Activated T-helper 17 cell treated with anti-CD3 and anti-CD28 coated beads, Interleukin-2, amount 50 U/mL, for 72 hours (primary cell): ENCODE measurements at places on chromosomes 5 and 9. TPM values are rescaled to one million over a fixed set of nuclear protein-coding genes. Genes with fewer than 3 reads are reported as not detected.

- peak; percentile 37 for ATAC-seq
Observed at GRCh38 chr5:113524927-113525326, 11.4 kb downstream of the YTHDC2 start.

GRCh38 chr9:13478639-13479038 lies 199.1 kb upstream of the MPDZ start:
- no peak for ATAC-seq

- ATAC-seq = no peak
Observed at GRCh38 chr5:115673596-115673995, 47.8 kb upstream of the TMED7 start.

DNA sequence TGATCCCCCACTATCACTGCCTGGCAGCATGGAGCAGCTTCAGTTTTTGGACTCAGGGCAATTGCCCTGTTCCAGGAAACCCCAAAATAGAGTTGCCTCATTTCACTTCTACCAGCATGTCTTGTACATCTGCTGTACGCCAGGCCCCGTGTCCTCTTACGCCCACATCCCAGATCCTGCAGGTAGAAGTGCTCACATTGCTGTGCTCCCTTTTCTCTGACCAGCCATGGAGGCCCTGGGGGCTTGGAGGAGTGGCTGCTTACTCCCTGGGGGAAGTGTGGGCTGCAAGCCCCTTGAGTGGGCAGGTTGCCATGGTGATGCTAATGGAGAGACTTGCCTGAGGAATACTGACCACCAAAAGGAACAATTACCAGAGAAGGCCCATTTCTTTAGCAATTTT lies 55.6 kb upstream of the KCNIP1 start:
- ATAC-seq = no peak

GLDC gene
- total RNA-seq = 19.4 TPM

PCDHB12 gene
- total RNA-seq = not detected

TAF11L10 gene
- not detected for total RNA-seq

LAMC3 gene
- 0.11 TPM for total RNA-seq

- ATAC-seq = no peak
Observed at GRCh38 chr5:34511915-34512314, 144.2 kb upstream of the RAI14 start.

SLC46A2 gene
- total RNA-seq = not detected

STC2 gene
- 4.3 TPM for total RNA-seq

DNA sequence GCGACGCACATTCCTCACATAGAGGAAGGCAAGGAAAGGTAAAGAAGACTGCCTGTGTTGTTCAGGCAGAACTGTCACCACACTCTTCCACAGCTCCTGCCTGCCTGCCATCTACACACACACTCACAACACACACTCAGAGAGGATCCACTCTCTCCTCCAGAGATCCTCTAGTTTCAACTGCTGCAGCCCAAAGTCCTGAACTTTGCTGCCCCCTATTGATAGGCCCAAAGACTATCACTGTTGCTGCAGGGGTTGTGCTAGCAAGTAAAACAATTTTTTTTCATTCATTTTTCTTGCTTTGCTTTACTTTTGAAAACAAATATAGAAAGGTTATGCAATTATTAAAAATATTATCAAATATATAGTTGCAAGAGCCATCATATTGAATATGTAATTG lies 5.9 kb upstream of the CFAP90 start:
- peak; percentile 68 for ATAC-seq

DNA sequence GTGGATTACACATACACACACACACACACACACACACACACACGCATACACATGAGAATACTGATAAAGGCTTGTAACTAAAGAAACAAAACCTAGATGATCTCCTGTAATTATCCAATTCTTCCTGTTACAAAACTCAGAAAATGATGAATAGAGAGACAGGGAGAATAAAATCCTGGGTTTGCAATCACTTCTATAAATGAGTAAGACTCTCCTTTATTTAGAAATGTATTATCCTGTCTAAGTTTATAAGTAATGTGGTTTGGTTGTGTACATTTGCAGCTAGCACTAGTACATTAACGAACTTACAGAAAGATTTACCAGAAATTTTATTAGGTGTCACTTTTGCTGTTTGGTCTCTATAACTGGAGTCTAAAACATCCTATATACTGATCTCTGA lies 2.8 kb upstream of the PRR16 start:
- no peak for ATAC-seq

- ATAC-seq = no peak
Observed at GRCh38 chr5:6750142-6750840, 37.1 kb downstream of the TENT4A start.

CD72 gene
- total RNA-seq = 7.5 TPM

GRCh38 chr9:97046228-97046627 lies 7.3 kb upstream of the CTSV start:
- peak; percentile 45 for ATAC-seq

- ATAC-seq = no peak
Observed at GRCh38 chr5:159242656-159243055, 20.4 kb upstream of the UBLCP1 start.

DNA sequence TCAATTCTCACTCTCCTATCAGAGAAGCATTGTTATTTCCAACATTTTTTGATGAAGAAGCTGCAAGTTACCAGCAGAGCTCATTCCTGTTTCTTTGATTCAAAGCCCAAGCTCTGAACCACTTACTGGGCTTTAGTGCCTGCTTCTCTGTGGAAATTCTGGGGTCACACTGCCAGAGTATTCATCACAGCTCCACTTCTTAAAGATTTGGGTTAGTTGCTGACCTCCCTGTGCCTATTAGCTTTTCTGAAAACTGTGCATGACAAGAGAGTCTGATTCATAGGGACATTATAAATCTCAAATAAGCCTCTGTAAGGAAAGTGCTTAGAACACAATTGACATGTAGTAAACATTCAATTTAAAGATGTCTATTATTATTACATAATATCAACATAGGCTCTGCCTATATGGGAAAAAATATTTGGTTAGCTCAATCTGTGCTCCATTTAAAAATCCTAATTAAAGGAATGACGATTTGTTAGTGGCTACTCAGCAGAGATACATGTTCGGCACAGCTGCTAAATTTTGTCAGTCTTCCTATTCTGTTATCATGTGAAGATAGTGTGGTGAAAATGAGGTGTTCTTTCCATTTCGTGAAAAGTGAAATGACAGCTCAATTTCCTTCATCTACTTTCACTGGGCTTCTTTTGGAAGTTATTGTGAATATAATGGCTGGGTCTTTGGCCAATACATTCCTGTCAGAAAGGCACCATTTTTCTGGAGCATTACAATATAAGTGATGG lies 293.0 kb downstream of the KCTD16 start:
- no peak for ATAC-seq

- no peak for ATAC-seq
Observed at GRCh38 chr5:107670087-107670931, 428 bp downstream of the EFNA5 start.

- no peak for ATAC-seq
Observed at GRCh38 chr5:157165668-157166067, 396 bp downstream of the GARIN3 start.

- peak; percentile 89 for ATAC-seq
Observed at GRCh38 chr5:10317825-10318682, 10.4 kb upstream of the CMBL start.

TLX3 gene
- not detected for total RNA-seq

DNA sequence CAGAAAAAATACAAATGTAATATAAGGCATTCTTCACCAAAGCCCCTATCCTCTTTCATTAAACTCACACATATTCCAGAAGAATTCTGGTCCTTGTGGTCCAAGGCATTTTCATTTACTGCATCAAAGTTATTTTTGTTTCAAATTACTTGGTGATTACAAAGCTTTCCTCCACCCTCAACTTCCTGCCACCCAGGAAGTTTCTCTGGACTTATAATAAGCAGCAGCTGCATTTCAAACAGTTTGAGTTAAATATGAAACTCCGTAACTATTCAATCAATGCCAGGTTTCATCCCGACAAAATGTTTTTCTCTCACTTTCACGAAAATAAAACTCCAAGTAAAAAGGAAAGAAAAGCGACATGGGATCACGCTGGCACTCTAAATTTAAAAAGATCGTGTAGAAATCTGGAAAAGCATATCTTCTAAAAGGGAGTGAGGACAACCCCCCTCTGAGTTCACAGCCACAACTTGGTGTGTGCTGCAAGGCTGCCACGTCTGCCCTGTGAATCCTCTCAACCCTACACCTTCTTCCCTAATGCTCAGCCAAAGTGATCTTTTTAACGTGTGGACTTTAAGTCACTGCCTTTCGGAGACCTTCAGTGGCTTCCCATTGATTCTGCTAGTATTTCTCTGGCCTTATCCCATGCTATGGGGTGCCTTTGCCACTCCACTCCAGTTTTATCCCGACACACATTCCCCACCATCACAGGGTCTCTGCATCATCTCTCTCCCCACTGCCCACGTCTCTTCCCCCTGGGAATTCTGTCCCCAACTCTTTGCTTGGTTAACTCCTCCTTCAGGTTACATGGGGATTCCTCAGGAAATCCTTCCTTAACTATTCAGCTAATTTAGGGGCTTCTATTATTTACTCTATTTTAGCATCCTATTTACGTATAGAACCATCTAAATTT lies 91.1 kb upstream of the CER1 start:
- no peak for ATAC-seq

DNA sequence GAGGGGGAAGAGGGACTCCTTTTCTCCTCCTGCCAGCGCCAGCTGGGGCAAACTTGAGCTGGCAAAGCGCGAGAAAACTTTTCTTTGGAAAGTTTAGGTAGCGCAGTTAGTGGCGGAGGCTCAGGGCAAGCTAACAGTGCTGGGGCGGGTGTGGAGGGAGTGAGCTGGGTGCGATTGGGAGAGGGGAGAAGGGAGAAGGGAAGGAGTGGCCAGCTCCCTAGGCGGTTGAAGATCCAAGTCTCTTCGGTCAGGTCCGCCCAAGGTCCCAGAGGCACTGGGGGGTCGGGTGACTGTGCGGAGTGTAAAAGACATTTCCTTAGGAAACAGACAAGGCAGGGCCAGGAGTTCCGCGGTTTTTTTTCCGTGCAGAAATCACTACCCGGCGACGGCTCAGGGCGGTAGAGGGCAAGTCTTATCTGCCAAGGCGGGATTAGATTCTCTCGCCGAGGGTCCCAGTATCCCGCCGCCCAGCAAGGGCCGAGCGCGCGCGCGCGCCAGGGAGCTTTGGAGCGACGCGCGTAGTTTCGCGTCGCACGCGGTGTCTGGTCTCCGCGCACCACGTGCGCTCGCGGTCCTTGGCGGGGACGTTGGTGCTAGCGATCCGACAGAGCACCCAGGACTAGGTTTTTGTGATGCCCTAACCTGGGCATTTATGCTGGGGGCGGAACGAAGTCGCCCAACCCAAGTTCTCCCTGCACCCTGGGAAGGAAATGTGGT lies 33.6 kb upstream of the NFIB start:
- ATAC-seq = no peak

PCDHGA3 gene
- total RNA-seq = 0.09 TPM

SMIM23 gene
- not detected for total RNA-seq
